Putamen (tissue), 1 donor: ENCODE measurements at places on chromosomes 1 and 21.
A peak's percentile ranks its signal among the peaks of the same experiment; 100 is the strongest.

- no peak for DNase-seq
Observed at GRCh38 chr1:73491621-73492020, 706.4 kb downstream of the LRRIQ3 start.

DNA sequence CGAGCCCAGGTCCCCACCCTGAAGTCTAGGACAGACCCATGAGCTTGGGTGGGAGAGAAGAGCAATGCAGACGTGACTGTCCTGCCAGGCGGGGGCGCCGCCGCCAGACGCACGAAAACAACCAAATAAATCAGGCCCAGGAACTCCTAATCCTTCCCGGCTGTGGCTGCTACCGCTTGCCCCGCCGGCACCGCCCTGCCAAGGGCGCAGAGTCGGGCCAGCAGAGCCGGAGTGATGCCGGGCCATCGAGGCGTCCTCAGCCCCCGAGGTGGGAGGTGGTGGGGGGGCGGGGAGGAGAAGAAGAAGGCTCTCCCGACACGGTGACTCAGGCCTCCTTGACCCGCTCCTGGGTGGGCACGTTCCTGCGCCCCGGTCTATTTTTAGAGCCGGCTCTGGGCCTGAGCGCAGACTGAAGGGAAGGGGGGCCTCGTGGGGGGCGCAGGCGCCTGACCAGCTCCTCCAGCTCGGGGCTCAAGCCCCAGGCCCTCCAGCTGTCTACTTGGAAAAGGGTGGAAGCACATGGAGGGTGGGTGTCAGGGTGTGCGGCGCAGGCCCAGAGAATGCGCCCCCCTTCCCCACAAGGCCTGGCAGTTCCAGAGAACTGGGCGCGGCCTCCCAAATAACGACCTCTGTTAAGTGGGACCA lies 10.7 kb upstream of the COL16A1 start:
- DNase-seq: no peak

GRCh38 chr1:214396330-214396729 lies 115.4 kb downstream of the SMYD2 start:
- DNase-seq: no peak

GRCh38 chr1:99705385-99705784 lies 59.5 kb downstream of the PALMD start:
- DNase-seq: no peak

- DNase-seq: peak; percentile 52
Observed at GRCh38 chr1:60577029-60577428, 503.5 kb upstream of the C1orf87 start.

GRCh38 chr1:105894006-105894405 lies 1162.5 kb upstream of the PRMT6 start:
- DNase-seq: no peak

DNA sequence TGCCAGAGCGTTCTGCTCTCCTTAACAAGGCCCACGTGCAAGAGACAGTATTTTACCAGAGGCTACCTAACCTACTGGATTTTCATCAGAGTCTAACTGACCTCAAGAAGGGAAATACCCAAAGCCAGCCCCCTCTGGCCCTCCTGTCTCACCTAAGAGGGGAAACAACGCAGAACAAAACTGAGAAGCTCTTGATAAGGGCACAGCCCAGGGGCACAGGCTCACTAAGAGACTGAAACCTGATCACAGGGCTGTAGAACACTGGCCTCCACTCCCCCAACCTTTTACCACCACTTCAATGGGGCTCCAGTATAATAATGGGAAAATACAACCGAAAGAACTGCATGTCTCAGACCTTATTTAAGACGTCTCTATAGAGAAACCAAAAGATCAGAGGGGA lies 449.5 kb upstream of the CAMK1G start:
- no peak for DNase-seq

- peak; percentile 55 for DNase-seq
Observed at GRCh38 chr1:5980314-5981008, 11.8 kb downstream of the NPHP4 start.

DNA sequence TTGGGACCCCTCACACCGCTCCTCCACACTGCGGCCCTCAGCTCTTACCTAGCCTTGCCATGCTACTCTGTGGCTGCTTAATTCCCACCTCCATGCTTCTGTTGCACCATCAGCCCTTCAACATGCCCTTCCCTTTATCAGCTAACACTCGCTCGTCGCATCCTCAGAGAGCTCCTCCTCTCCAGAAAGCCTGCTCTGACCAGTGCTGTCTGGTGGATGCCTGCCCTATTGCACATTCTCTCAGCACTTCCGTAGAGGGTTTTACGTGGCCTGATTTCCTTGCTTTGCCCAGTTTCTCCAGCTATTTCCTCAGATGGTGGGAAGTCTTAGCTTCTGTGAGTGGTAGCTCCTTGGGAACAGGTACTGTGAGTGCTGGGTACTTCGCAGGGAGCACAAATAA lies 10.3 kb upstream of the LAD1 start:
- no peak for DNase-seq

- no peak for DNase-seq
Observed at GRCh38 chr1:58809325-58810010, 25.6 kb upstream of the JUN start.

DNA sequence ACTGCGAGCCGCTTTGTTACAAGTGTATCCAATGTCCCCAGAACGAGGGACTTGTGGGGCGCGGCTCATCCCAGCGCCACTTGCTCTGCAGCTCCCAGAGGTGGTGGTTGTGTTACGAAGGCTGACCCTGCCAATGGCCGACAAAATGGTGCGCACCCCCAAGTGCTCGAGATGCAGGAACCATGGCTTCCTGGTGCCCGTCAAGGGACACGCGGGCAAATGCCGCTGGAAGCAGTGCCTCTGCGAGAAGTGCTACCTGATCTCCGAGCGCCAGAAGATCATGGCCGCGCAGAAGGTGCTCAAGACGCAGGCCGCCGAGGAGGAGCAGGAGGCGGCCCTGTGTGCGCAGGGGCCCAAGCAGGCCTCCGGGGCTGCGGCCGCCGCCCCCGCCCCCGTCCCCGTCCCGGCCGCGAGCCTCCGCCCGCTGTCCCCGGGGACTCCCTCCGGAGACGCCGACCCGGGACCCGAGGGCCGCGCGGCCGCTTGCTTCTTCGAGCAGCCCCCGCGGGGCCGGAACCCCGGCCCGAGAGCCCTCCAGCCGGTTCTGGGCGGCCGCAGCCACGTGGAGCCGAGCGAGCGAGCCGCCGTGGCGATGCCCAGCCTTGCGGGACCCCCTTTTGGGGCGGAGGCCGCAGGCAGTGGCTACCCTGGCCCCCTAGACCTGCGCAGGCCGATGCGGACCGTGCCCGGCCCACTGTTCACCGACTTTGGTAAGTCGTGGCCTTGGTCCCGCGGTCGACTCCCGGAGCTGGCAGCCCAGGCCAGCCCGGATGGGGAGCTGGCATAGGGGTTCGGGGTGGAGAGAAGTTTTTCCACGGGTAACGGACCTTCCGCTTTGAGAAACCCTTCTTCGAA lies at the start of gene DMRTB1:
Gene DMRTB1 (plus strand): TSS at position 79 of the 855 bp plus-strand sequence. CDS start 55 bp downstream, at position 134.
- no peak for DNase-seq

DNA sequence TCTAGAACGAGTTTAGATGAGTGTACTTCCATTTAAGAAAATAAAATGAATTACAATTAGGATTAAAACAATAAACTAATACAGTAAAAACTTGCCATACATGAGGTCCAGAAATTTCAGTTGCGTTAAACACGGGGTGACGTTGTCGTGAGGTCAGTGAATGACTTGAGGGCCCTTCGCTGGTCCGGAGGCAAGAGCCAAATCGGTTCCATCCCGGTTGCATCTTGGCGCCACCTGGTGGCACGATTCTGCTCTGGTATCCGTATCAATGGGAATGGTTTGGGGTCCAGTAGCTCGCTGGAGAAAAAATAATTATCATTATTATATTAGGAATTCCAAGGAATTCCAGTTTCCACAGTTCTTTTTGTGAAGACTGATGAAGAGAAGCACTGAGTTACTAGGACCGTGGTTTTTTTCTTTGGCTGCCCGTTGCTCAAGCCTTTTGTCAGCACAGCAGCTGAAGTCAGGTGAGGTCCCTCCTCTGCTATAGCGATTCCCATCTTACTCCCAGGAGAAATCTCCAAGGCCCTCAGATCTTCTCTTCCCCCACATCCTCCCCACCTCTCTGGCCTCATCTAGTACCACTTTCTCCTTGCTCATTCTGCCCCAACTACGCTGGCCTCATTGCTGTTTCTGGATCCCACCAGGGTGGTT lies 161.4 kb downstream of the SLC35F3 start:
- no peak for DNase-seq

DNA sequence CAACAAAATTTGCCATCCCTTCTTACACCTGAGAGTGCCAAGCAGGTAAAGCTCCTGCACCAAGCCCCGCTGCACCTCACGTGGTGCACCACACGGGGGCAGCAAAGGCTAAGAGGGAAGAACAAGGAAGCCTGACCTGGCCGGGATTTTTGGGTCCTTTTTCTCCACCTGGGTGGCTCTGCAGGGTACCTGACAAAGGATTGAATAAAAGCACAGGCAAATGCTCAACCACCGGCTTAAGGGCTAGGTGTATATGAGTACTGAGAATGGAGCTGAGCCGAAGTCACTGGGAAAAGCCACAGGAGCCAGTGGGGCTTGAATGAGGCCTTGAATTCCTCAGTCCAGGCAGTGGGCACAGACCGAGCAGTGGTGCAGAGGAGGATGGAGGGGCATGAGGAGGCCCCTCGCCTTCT lies 36.4 kb downstream of the ZNF697 start:
- DNase-seq: peak; percentile 53

- no peak for DNase-seq
Observed at GRCh38 chr1:15712168-15712567, 23.9 kb upstream of the SLC25A34 start.

- DNase-seq: no peak
Observed at GRCh38 chr1:46489638-46490405, at the start of gene DMBX1. Gene DMBX1 (plus strand): TSS chr1:46489836. CDS start chr1:46507011, 17,175 bp downstream.

- no peak for DNase-seq
Observed at GRCh38 chr1:204564835-204565234, 48.6 kb downstream of the MDM4 start.

GRCh38 chr1:65109487-65109886 lies 38.5 kb upstream of the AK4 start:
- DNase-seq: no peak

DNA sequence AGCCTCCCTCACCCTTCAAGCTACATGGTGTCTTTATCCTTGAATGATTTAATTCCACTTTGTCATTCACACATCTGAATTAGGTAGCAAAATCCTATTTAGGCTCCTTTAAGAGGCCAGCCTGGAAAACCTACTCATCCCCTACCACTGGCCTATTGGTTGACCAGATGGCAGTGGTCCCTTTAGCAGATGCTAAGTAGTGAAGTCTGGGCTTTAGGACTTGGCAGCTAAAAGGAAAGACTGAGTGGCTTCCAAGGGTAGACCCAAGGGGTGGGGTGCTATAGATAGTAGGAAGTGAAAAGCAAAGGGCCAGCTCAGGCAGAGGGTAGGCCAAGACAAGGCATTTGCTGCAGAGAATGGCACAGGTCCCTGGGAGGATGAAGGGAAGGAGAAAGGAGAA lies 46.6 kb downstream of the KCNJ6 start:
- DNase-seq: no peak

- DNase-seq: no peak
Observed at GRCh38 chr1:175976865-175977642, 230.0 kb downstream of the COP1 start.

- DNase-seq: no peak
Observed at GRCh38 chr1:56098946-56099345, 480.4 kb downstream of the PLPP3 start.

- no peak for DNase-seq
Observed at GRCh38 chr1:84155517-84155916, 11.4 kb downstream of the PRKACB start.

- DNase-seq: no peak
Observed at GRCh38 chr1:207243442-207244408, 77.8 kb upstream of the CD55 start.

GRCh38 chr1:205037539-205037938 lies 5.5 kb upstream of the CNTN2 start:
- no peak for DNase-seq

DNA sequence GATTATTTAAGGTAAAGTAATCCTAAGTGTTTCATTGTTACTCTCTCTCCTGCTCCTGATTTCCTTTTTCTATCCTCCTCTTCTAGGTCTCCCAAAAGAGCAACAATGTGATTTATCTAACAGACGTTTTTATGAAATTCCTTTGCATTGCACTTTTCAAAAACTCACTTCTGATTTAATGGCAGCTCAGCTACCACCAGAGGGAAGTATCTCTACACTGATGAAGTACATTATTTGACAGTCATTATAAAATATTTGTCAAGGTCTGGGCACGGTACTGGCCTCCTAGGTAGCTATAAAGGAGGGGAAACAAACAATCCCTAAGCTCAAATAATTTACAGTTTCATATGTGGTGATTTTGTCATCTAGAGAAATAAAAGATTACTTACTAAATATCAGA lies 15.6 kb downstream of the TMPRSS15 start:
- DNase-seq: no peak

DNA sequence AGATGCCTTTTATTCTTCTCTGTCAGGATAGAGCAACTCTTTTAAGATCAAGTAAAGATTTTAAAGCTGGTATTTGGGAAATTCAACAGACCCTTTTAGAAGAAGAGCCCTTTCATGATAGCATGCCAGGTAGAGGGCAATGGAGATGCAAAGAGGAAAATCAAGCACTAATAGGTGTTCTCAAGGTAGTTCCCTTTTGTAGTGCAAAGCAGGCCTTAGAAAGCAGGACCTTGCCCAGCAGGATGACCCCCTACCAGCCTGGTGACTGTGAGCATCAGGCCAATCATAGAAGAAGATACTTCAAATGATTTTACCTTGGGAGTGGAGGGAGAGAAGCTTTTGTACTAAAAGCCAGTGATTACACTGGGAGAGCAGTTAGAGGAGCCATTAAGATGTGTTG lies 381.4 kb upstream of the ZRANB2 start:
- no peak for DNase-seq
